ENCODE measurements at places on chromosomes 3 and 15. TPM values are rescaled to one million over a fixed set of nuclear protein-coding genes. Genes with fewer than 3 reads are reported as not detected.

The CEP63 gene
- total RNA-seq = 21.4 TPM

The CLDN1 gene
- total RNA-seq = 1.00 TPM

The FOXL2 gene
- total RNA-seq = not detected

The SERINC4 gene
- total RNA-seq = not detected

- DNase-seq = no peak
- no peak overlapping the region for H3K27ac ChIP-seq
These were observed 173.7 kb downstream of the ATG7 start for GRCh38 chr3:11445883-11446282.

GRCh38 chr3:179108086-179108485 is 36.5 kb upstream of the ZMAT3 start:
- no peaks in the 10 kb centered on the region for H3K27me3 ChIP-seq
- H3K4me3 ChIP-seq = no peak overlapping the region
- no peaks in the 10 kb centered on the region for H3K4me1 ChIP-seq
- no peaks in the 10 kb centered on the region for H3K36me3 ChIP-seq

- no peak for DNase-seq
- H3K36me3 ChIP-seq = no peaks in the 10 kb centered on the region
- no peaks in the 10 kb centered on the region for H3K4me1 ChIP-seq
These were observed 13.0 kb upstream of the HDC start for GRCh38 chr15:50278496-50278895.

DNA sequence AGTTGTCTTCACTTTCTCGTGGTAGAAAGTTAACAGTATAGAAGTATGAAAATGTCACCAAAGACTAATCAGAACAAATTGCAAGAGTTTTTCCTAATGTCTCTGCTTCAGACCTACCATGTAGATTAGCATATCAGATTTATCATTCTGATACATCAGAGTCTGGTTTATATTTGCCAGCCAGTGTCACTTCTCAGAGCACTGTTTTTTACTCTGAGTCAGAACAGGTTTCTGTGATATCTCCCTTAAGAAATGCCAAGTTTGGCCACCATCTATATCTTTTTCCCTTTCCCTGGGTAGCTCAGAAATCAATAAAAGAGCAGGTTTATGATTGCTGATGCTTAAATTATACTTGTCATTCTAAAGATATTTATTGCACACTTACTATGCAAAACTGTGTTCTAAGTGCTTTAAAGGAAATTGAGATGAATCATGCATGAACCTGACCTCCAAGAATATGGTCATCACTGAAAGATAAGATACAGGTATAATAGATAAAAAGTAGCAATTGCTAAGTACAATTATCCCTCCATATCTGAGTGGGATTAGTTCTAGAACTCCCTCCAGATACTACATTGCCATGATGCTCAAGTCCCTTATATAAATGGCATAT is 672.7 kb upstream of the NAALADL2 start:
- H3K27me3 ChIP-seq = no peaks in the 10 kb centered on the region
- no peak for DNase-seq
- no peak overlapping the region for H3K4me3 ChIP-seq
- no peaks in the 10 kb centered on the region for H3K4me1 ChIP-seq
- H3K36me3 ChIP-seq = no peaks in the 10 kb centered on the region
- no peak overlapping the region for H3K27ac ChIP-seq

DNA sequence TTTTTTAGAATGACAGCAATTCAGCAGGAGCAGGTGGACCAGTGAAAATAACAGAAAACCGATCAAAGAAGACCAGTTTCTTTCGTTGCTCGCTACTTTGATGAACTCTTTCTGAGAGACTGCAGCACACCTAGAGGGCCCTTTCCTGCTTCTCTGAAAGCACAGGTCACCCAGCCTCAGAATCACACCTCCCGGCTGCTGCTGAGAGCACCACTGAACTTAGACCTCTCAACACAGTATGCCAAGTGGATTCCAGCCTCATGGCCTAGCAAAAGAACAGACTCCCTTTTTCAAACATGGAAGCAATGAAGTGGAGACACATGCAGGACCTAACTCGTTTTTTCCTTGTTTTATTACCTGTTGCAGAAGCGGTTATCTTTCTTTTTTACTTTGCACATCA is 13.9 kb upstream of the APH1B start:
- no peak overlapping the region for H3K4me3 ChIP-seq
- H3K36me3 ChIP-seq = no peaks in the 10 kb centered on the region
- no peaks in the 10 kb centered on the region for H3K27me3 ChIP-seq

GRCh38 chr15:70702584-70702983 is 60.8 kb downstream of the UACA start:
- H3K27ac ChIP-seq = peak overlapping the region; percentile 83
- H3K4me1 ChIP-seq = peaks cover 89% of the 10 kb centered on the region
- no peak for DNase-seq
- no peaks in the 10 kb centered on the region for H3K36me3 ChIP-seq

DNA sequence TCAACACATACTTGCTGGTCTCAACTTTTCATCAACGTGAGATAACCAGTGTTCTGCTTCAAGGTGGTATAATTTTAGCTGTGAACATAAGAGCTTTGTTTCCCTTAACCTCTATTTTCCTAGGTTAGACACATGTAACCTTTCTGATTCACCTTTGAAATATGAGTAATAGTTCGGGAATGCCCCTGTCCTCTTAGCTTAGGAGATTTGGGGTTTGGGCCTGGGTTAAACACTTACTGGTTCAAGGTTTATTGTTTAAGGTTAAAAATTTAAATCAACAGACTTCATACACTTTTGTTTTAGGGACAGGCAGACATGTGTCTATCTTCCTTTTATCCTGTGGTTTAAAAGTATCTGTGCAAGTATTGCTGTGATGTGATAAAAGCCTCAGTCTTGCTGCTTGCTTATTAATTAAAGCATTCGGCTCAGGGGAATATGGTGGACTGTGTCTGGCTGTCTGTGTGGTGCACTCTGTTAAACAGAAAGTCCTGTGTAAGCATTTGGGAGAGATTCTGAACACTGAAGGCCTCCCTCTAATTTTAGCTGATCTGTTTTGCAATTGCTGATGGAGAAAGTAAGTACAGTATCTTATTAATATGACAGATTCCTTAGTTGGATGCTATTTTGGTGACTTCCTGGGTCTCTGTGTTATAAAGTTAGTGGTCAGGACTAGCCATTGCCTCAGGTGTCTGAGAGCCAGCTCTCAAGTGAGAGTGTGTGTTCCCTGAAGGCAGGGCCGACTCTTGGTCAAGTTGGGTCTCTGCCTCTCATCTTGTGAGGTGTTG is 81.8 kb downstream of the USP13 start:
- peaks cover 56% of the 10 kb centered on the region for H3K4me1 ChIP-seq
- peaks cover 14% of the 10 kb centered on the region for H3K36me3 ChIP-seq
- DNase-seq = peak; percentile 76
- H3K4me3 ChIP-seq = no peak overlapping the region
- no peaks in the 10 kb centered on the region for H3K27me3 ChIP-seq

GRCh38 chr15:64865998-64866520 is 24.3 kb downstream of the PLEKHO2 start:
- no peaks in the 10 kb centered on the region for H3K36me3 ChIP-seq
- no peak for DNase-seq
- no peaks in the 10 kb centered on the region for H3K27me3 ChIP-seq
- H3K27ac ChIP-seq = no peak overlapping the region
- H3K4me3 ChIP-seq = no peak overlapping the region

GRCh38 chr3:111033470-111034050 is 38.1 kb upstream of the NECTIN3 start:
- no peak for DNase-seq
- no peaks in the 10 kb centered on the region for H3K27me3 ChIP-seq
- H3K4me1 ChIP-seq = no peaks in the 10 kb centered on the region
- H3K27ac ChIP-seq = no peak overlapping the region

DNA sequence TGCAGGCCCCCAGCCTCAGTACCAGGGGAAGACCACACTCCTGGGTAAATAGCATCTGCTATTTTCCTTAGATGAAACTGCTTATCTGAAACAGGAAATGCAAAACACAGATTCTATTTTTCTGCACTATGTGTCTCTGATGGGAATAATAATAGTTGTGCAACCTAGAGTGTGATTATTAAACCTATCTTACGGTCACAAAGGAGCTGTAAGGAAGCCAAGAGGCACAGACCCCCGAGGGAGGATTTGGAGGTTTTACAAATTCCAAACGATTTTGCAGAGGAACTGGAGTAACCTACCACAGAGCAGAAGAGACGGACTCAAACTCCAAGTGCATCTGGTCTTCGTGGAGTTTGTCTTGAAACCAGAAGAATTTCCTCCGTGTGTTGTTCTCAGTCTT is 14.1 kb upstream of the APOD start:
- H3K27ac ChIP-seq = peak overlapping the region; percentile 73
- H3K27me3 ChIP-seq = no peaks in the 10 kb centered on the region
- peak; percentile 62 for DNase-seq
- H3K4me1 ChIP-seq = peaks cover 20% of the 10 kb centered on the region

GRCh38 chr3:129001101-129001805 is at the start of gene EFCC1:
EFCC1 (plus strand) TSS chr3:129001304; CDS start chr3:129001629, 325 bp downstream.
- DNase-seq = peak; percentile 42
- peak within 1 kb of the TSS; percentile 77 for H3K4me3 ChIP-seq
- peak within 1 kb of the TSS; percentile 81 for H3K27ac ChIP-seq
- H3K4me1 ChIP-seq = peaks cover 22% of the 10 kb centered on the region
- no peaks in the 10 kb centered on the region for H3K36me3 ChIP-seq
